Endothelial cell of umbilical vein (primary cell): ENCODE measurements at places on chromosomes 11 and 22. TPM values are rescaled to one million over a fixed set of nuclear protein-coding genes. Genes with fewer than 3 reads are reported as not detected.

Gene CARD10
- 36.1 and 42.0 TPM in 2 replicates for polyA plus RNA-seq

Gene MMP3
- not detected in 2 replicates for polyA plus RNA-seq

DNA sequence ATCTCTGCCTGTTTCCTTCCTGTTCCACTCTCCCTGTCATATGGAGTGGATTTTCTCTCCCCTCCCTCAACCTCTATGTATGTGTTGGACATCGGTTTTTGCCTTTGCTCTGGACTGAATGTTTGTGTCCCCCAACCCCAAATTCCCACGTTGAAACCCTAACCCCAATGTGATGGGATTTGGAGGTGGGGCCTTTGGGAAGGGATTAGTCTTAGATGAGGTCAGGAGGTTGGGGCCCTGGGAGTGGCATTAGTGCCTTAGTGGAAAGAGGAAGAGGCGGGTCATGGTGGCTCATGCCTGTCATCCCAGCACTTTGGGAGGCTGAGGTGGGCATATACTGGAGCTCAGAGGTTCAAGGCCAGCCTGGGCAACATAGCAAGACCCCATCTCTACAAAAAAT is 11.6 kb downstream of the TP53AIP1 start:
- no peak for DNase-seq
- H3K4me3 ChIP-seq = no peak overlapping the region
- no peaks in the 10 kb centered on the region for H3K4me1 ChIP-seq
- H3K27ac ChIP-seq = no peak overlapping the region
- H3K27me3 ChIP-seq = peaks cover 2% of the 10 kb centered on the region
- H3K36me3 ChIP-seq = no peaks in the 10 kb centered on the region

DNA sequence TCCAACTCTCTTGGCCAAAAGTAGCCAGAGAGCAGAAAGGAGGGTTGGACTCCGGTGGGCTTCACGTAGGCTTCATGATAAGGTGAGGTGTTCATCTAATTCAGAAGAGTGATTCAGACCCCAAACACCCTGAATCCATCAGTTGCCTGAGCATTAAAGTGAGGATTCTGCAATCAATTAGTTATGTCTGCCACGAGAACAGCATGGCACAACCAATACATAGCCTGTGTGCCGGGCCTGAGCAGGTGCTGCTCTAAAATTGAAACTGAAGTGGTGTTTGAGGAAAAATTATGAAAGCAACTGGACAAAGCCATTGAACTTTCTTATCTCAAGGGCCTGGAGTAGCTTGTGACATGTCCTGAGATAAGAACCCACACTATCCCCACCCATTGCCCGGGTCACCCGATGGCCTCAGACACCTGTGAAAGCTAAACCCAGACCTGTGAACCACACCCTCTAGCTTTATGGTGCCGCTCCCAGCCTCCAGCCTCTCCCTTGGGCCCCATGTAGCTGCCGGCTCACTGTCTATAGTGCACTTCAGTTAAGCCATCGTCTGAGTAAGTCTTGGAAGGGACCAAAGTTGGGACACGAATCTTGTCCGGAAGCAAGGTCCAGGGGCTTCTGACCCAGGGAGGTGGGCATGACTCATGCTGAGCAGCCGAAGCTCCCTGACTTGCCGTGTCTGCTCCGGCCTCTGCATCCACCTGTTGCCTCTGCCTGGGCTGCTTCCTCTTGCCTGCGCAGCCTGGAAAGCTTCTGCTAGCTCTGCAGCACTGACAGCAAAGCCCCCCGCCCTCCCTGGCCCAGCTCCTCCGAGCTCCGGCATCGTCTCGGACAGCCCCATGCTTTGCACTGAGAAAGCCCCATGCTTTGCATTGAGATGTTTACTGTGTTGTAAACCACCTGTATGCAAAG is 5.7 kb upstream of the MYEOV start:
- no peak overlapping the region for H3K27ac ChIP-seq
- no peaks in the 10 kb centered on the region for H3K27me3 ChIP-seq
- no peaks in the 10 kb centered on the region for H3K36me3 ChIP-seq
- no peak overlapping the region for H3K4me3 ChIP-seq
- DNase-seq = no peak
- H3K4me1 ChIP-seq = no peaks in the 10 kb centered on the region

DNA sequence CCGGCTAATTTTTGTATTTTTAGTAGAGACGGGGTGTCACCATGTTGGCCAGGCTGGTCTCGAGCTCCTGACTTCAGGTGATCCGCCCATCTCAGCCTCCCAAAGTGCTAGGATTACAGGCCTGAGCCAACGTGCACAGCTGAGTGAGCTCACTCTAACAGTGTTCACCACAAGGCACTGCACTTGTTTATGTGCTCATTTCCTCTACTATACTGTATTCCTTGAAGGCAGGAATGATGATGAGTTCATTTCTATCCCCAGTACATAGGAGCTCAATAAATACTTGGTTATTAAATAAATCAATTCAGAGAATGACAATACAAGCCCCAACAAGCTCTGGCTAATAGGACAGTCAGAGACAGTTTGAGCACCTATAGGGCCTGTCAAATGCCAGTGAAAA is 29.1 kb downstream of the ALG8 start:
- H3K27ac ChIP-seq = no peak overlapping the region
- H3K4me3 ChIP-seq = no peak overlapping the region
- no peaks in the 10 kb centered on the region for H3K4me1 ChIP-seq

DNA sequence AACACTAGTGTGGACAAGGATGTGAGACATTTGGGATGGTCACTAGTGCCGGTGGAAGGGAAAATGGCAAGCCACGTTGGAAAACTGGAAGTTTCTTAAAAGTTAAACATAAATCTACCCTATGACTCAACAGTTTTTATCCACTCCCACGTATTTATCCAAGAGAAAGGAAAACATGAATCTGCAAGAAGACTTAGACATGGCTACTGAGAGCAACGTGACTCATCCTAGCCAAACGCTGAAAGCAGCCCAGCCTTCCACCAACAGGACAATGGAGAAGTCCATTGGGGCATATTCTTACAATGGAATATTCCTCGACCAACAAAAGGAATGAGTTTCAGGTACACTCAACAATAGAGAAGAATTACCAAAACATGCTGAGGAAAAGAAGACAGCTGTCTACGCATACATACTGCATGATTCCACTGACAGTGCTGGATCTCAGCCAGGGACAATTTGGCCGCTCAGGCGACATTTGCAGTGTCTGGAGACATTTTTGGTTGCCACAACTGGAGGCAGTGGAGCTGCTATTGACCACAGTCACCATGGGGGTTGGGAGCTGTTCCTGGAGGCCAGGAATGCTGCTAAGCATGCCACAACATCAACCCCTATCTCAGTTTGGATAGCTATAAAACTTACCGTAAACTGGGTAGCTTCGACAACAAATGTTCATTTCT is 21.2 kb downstream of the SYT13 start:
- H3K4me1 ChIP-seq = peaks cover 3% of the 10 kb centered on the region
- no peaks in the 10 kb centered on the region for H3K36me3 ChIP-seq
- no peaks in the 10 kb centered on the region for H3K27me3 ChIP-seq
- peak; percentile 56 for DNase-seq
- H3K27ac ChIP-seq = no peak overlapping the region

DNA sequence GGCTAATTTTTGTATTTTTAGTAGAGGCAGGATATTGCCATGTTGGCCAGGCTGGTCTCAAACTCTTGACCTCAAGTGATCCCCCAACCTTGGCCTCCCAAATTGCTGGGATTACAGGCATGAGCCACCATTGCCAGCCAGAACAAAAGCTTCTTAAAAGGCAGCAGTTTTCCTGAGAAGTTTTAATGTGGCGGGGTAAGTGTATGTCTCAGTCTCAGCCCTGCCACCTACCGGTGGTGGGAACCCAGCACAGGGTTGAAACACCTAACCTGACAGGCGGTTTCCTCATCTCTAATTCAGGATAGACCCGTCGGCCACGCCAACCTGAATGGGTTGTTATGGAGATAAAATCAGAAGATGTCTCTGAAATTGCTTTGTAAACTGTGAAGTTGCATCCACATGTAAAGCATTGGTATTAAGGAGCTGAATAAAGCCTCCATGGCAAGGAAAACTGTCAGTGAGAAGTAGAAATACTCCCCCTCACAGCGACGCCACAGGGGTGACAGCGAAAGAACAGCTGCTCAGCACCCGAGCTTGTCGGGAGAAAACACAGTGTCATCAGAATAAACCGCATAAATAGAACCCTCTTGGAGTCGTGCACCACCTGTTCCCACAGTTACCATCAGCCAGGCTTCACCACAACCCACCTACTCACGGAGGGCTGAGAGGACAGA is 165.9 kb upstream of the NCAM1 start:
- H3K27me3 ChIP-seq = no peaks in the 10 kb centered on the region
- no peak for DNase-seq
- no peaks in the 10 kb centered on the region for H3K4me1 ChIP-seq
- H3K4me3 ChIP-seq = no peak overlapping the region
- no peak overlapping the region for H3K27ac ChIP-seq
